ENCODE measurements at places on chromosomes 1 and 21.

DNA sequence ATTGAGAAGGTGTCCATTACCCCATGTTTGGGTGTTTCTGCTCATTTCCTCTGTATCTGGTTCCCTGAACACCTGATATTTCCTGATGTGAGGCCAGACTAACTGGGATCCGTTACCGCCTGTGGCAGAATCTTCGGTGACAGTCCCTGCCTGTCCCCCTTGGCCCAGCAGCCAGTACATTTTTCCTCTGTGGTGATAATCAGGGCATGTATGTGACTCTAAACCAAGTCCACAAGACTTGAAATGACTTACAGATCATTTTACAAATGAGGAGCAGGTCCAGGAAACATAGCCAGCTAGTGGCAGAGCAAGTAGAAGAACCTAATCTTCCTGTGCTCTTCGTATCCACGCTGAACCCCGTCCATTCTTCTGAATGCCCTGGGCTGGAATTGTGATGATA lies 143.5 kb upstream of the IPO9 start:
- no peak for DNase-seq

DNA sequence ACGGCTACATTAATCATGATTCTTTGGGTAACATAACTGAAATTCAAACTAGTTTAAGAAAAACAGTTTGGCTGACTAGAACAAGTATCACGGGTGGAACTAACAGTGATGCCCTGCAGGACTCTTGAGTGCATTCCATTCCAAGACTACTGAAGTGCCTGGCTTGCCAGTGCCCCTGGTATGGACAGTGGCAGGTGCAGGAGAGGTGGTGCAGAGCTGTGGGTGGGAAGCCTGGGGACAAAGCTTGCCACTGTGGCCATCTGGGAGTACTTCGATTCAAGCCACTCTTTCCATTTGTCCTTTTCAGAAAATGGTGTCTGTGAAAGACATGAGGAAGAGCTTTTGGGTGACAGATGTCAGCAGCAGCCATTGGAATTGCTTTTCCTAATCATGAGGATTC lies 166.5 kb downstream of the RRAGC start:
- DNase-seq: no peak

GRCh38 chr1:25534410-25534788 lies 9.0 kb upstream of the LDLRAP1 start:
- no peak for DNase-seq

GRCh38 chr1:87595384-87595781 lies 266.7 kb downstream of the LMO4 start:
- no peak for DNase-seq

- no peak for DNase-seq
Measured at GRCh38 chr1:206591226-206591625, 21.0 kb downstream of the EIF2D start.

DNA sequence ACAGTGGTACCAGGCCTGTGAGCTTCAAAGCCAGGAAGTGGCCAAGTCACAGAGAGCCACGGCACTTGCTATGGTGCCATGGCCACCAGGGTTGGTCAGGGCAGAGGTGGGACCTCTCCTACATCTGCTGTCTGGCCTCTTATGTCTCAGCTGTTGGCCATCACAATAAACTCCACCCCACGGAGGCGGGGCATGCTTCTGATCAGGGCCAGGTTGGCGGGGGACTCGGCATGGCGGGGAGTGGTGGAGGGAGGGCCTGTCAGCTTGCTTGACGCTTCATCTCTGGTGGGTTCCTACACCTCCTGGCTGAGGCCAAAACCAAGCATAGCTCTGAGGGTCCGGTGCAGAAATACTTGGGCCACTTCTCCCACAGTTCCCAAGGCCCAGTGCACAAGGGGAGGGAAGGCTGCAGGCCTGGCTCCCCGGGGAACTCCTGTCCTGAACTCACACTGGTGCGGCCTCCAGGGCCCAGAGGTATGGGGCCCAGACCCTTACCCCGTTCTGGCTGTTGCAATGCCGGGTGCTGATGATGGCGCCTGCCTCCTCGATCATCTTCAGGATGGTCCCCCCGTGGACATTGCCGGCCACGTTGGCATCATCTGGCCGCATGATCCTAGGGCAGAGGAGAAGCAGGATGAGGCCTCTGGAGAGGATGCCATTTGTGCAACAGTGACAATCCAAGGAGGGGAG lies 44.2 kb downstream of the ACOT7 start:
- DNase-seq: no peak

DNA sequence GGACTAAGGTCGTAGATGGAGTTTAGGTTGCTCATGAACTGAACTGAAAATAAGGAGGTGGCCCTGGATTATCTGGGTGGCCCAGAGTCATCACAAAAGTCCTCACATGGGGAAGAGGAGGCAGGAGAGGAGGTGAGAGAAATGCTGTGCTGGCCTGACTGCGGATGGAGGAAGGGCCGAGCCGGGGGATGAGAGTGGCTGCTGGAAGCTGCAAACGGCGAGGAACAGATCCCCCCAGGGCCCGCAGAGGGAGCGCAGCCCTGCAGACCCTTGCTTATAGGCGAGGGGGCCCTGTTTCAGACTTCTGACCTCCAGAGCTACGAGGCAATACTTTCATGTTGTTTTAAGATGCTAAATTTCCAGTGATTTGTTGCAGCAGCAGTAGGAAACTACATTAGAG lies 102.7 kb upstream of the C1orf174 start:
- DNase-seq: no peak

GRCh38 chr21:37405629-37406028 lies 39.1 kb downstream of the DYRK1A start:
- no peak for DNase-seq

- no peak for DNase-seq
Measured at GRCh38 chr1:116855773-116856201, 53.9 kb upstream of the PTGFRN start.

- DNase-seq: peak; percentile 82
Measured at GRCh38 chr1:10507111-10507879, 32.5 kb downstream of the PEX14 start.

GRCh38 chr1:184891440-184891839 lies 82.9 kb downstream of the NIBAN1 start:
- DNase-seq: no peak

DNA sequence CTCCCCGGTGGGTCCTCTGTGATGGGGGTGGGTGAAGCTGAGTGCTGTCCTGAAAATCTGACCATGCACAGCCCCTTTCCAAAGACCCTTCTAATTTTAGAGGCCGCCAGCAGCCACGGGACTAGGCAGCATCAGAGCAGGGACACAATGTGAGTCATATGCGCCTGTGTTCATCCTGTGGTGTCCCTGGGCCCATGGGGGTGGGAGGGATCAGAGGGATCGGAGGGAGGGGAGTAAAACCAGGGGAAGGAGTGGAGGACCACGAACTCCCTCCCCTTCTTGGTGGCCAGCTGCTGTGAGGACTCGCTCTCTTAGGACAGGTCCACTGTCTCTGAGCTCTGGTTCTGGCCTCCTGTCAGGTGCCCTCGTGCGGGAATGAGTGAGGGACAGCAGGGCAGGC lies 61.5 kb downstream of the ADARB1 start:
- no peak for DNase-seq

DNA sequence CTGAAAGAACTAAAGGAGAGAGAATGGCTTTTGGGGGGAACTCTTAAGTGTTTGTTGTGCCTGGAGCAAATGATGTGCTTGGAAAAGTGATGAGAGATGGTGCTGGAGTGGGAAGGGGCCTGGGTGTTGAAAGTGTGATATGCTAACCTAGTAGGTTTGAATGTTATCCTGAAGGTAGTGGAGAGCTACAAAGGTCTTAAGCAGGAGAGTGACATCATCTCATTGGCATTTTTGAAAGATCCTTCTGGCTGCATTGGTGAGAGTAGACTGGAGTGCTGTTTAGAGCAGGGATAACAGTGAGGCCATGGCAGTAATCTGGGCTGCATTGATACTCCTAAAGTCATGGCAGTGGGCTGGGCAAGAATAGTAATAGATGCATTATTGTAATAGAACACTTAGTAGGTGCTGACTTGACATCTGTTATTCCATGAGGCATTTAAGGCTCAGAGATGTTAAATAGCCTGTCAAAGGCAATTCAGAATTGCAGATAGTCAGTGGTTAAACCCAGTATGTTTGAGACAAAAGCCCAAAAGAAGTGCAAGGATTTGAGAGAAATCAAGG lies 44.5 kb downstream of the MDM4 start:
- no peak for DNase-seq

GRCh38 chr1:161473348-161473747 lies 31.9 kb upstream of the FCGR2A start:
- peak; percentile 55 for DNase-seq

DNA sequence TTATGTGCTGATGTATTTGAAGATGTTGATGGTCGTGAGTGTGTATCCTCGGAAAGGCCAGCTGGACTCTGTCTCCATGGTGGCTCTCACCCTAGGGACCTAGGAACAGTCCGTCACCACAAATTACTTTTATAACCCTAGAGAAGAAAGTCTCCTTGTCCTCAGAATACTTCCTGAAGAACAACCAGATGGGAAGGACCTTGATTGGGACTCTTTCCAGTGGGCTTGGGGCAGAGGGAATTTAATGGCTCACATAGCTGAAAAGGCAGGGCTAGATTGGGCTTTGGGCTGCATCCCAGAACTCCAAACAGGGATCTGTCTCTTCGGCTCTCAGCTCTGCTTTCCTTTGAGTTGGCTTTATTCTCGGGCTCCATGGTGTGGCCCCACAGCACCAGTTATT lies 90.8 kb downstream of the TBX19 start:
- DNase-seq: no peak

GRCh38 chr1:205967554-205968335 lies 24.5 kb upstream of the SLC26A9 start:
- no peak for DNase-seq

DNA sequence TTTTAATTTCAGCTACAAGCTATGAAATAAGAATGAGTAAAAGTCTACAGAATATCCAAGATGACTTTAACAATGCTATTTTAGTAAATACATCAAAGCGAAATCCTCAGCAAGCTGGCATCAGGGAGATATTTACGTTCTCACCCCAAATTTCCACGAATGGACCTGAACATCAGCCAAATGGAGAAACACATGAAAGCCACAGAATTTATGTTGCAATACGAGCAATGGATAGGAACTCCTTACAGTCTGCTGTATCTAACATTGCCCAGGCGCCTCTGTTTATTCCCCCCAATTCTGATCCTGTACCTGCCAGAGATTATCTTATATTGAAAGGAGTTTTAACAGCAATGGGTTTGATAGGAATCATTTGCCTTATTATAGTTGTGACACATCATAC lies 13.7 kb upstream of the CLCA1 start:
- no peak for DNase-seq

GRCh38 chr1:233625510-233625981 lies 11.6 kb downstream of the KCNK1 start:
- DNase-seq: no peak

DNA sequence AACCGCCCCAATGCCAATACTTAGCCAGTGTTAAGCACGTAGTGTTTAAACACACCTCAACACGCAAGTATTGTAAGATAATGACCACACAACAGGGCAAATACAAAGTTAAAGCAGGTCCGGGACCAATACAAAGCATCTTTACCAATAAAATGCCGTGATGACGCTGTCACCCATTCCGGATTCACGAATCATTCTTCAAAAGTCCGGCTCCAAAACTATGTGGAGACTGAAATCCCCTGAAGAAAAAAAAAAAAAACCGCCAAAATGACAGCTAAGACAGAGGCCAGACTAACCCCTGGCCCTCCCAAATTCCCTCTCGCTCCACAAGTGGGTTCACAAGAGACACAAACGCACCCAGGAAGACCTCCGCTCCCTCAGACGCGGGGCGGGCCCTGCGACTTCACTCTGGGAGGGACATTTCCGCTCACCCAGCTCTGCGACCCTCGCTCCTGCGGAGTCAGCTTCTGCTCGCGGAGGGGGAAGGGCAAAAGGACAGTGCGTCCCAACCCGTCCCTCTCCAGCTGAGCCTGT lies 625 bp upstream of the DARS2 start:
- DNase-seq: no peak

- no peak for DNase-seq
Measured at GRCh38 chr1:169144941-169145626, 38.6 kb downstream of the ATP1B1 start.

DNA sequence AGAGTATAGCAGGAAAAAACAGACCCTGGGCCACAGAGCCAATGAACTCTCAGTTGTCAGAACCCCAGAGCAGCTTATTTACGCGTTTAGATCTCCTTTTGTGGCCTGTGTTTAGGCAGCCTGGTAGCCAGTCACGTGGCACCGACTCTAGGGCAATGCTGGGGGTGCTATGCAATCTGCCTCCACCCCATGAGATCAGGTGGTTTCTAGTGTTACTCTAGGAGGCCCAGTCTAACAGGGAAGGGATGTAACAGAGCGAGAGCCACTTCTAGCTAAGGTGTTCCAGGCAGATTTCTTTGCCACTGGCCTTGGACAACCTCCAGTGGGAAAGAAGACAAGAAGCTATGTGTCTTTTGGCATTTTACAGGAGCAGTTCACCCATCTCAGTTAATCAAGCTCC lies 12.0 kb upstream of the A3GALT2 start:
- DNase-seq: no peak

- no peak for DNase-seq
Measured at GRCh38 chr1:28902738-28903137, 11.6 kb upstream of the EPB41 start.

GRCh38 chr1:236753516-236753915 lies 41.6 kb upstream of the MTR start:
- DNase-seq: peak; percentile 46

GRCh38 chr1:213564215-213564659 lies 423.5 kb upstream of the PROX1 start:
- peak; percentile 23 for DNase-seq

DNA sequence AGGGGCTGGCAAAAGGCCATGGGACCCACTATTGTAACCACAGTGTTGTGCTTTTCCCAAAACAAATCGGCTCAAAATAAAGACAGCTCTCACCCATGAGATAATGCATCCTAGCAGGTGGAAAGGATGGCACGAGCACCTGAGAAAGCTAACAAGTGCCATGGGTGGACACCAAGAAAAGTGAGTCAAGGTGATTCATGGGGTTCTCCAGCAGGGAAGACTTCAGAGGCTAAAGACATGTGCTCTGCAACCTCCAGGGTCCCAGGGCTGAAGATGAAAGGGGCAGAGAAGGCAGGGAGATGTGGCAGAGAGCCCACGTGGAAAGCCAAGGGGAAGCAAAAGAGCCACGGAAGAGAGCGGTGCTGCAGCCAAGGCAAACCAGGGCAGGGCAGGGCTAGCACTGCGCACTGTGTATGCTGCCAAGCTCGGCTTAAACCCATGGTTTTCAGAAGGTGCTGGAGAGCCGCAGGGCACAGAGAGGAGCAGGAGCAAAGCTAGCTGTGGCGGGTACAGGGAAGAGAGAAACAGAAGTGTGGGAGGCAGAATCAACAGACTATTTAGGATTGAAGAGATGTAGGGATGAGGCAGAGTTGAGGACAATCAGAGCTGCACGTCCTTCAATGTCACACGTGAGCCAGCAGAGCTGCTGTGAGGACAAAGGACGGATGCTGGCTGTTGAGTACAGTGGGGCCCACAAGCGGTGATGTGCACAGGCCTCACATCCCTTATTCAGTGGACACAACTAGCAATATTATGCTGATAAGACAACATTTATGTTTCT lies 41.8 kb upstream of the C1orf198 start:
- DNase-seq: no peak

DNA sequence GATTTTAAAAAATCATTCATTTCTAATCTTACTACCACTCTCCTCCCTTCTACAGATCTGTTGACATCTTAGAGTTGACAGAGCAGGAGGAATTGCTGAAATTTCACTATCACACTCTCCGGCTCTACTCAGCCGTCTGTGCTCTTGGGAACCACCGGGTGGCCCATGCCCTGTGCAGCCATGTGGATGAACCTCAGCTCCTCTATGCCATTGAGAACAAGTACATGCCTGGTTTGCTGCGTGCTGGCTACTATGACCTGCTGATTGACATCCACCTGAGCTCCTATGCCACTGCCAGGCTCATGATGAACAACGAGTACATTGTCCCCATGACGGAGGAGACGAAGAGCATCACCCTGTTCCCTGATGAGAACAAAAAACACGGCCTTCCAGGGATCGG lies 276.7 kb downstream of the ZP4 start:
- DNase-seq: no peak

All from NAMALWA (cell line).